ENCODE measurements at places on chromosomes 7 and 10. TPM values are rescaled to one million over a fixed set of nuclear protein-coding genes. Genes with fewer than 3 reads are reported as not detected.

MYPN gene
- not detected for total RNA-seq

ADCY1 gene
- 3.9 TPM for total RNA-seq

IL15RA gene
- total RNA-seq: 36.7 TPM

C10orf67 gene
- 1.6 TPM for total RNA-seq

RARRES2 gene
- total RNA-seq: 259 TPM

CALHM3 gene
- not detected for total RNA-seq

CPN1 gene
- not detected for total RNA-seq

SPDYE16 gene
- total RNA-seq: 0.90 TPM

AKR1C4 gene
- total RNA-seq: not detected

UNCX gene
- not detected for total RNA-seq

STAG3 gene
- 2.3 TPM for total RNA-seq

HOXA1 gene
- 0.75 TPM for total RNA-seq

TMEM273 gene
- 63.1 TPM for total RNA-seq

DNA sequence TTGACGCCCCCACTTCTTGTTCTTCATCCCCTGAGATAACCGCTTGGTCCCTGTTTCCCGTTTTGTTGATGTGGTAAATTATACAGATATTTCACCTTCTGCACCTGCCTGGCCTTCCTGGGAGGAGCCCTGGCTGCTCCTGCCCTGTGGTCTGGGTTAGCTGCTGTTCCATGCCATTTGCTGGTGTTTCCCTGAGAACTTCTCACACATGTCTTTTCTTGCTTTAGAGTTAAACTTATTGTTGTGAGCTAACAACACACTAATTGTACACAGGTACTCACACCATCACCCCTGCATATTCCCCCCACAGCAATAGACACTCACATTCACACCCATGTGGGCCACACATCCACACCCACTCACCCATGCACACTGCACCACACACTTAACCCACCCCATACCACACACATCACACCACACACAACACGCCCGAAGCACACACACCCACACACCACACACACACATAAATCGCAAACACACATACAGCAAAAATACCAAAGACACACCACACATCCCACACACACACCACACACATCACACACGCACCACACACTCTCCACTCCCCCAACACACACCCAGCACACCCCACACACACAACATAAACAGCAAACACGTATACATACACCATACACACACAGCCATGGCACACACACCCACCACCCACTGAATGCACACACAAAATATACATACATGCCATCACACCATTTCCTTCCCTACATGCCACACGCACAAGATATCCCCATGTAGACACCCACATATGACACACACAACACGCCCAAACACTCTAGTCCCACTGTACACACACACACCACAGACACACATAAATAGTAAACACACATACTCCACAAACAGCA is 19.4 kb upstream of the ANTXRL start:
- H3K4me3 ChIP-seq: no peak overlapping the region
- no peaks in the 10 kb centered on the region for H3K4me1 ChIP-seq
- no peak overlapping the region for H3K27ac ChIP-seq
- DNase-seq: no peak
- no peaks in the 10 kb centered on the region for H3K36me3 ChIP-seq

DNA sequence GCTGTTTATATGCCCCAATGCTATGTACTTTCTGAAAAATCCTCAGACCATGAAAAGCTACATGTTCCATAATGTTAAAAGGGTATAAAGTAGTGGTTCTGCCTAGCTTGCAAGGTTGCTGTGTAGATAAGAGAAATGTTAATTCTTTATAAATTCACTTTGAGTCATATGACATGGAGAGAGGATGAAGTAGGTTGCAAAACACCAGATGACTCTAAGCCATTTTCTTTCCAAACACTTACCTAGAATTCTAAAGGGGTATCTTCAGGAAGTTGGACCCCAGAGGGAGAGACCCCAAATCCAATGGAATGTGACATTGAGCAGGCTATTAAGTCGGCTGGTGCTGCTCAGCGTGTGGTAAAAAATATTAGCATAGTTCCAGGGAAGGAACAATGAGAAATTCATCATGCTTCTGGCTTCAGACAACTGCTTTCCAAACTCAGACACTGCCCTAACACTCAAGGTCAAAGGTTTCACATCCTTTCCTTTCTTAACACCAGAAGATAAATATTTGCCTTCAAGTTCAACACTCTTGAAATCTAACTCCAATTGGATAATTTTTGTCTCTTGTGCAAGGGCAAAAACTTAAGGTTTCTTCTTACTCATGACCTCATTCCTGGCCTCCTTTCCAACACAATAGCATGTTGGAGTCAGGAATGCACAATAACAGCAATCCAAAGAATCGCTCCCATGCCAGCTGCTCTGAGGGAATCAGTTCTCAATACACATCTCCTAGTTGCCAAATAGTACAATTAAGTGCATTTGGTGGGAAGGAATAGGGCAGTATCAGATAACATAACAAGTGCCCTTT is 100.7 kb upstream of the AFAP1L2 start:
- H3K36me3 ChIP-seq: no peaks in the 10 kb centered on the region
- H3K27me3 ChIP-seq: no peaks in the 10 kb centered on the region
- H3K27ac ChIP-seq: peak overlapping the region; percentile 0
- no peak overlapping the region for H3K4me3 ChIP-seq
- DNase-seq: no peak

DNA sequence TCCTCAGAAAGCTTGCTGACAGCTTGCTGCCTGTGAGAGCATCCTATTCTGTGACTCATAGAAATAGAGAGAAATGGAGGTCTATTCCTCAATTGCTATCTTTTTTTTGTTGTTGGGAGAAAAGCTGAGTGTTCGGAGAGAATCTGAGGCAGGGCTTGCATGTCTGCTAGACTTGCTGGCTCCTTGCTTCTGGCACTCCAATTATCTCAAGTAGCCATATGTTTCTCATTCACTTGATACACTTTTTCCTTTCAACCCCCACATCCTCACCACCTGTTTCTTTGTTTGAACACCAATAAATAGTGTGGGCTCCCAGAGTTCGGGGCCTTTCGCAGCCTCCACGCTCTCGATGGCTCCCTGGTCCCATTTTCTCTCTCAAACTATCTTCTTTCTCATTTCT is 172.2 kb downstream of the SH2D4B start:
- no peak overlapping the region for H3K4me3 ChIP-seq
- no peaks in the 10 kb centered on the region for H3K36me3 ChIP-seq
- H3K4me1 ChIP-seq: no peaks in the 10 kb centered on the region
- no peak for DNase-seq

- H3K27ac ChIP-seq: no peak overlapping the region
- H3K4me3 ChIP-seq: no peak overlapping the region
- peaks cover 11% of the 10 kb centered on the region for H3K4me1 ChIP-seq
- no peak for DNase-seq
- no peaks in the 10 kb centered on the region for H3K36me3 ChIP-seq
These were observed 4.4 kb downstream of the FUOM start for GRCh38 chr10:133353202-133353959.

GRCh38 chr10:61612009-61612408 is 50.7 kb upstream of the CABCOCO1 start:
- peaks cover 11% of the 10 kb centered on the region for H3K4me1 ChIP-seq
- no peaks in the 10 kb centered on the region for H3K36me3 ChIP-seq
- no peak overlapping the region for H3K27ac ChIP-seq
- no peak for DNase-seq
- no peak overlapping the region for H3K4me3 ChIP-seq

GRCh38 chr7:20013536-20013935 is 203.6 kb downstream of the MACC1 start:
- no peaks in the 10 kb centered on the region for H3K27me3 ChIP-seq
- DNase-seq: no peak
- no peak overlapping the region for H3K27ac ChIP-seq

- H3K4me3 ChIP-seq: no peak overlapping the region
- no peaks in the 10 kb centered on the region for H3K27me3 ChIP-seq
- H3K27ac ChIP-seq: no peak overlapping the region
- peaks cover 16% of the 10 kb centered on the region for H3K4me1 ChIP-seq
- no peak for DNase-seq
These were observed 124.1 kb downstream of the MAD1L1 start for GRCh38 chr7:2108501-2109250.

GRCh38 chr7:69301253-69301652 is 297.0 kb upstream of the AUTS2 start:
- no peaks in the 10 kb centered on the region for H3K4me1 ChIP-seq
- H3K27ac ChIP-seq: no peak overlapping the region
- no peaks in the 10 kb centered on the region for H3K36me3 ChIP-seq
- H3K27me3 ChIP-seq: no peaks in the 10 kb centered on the region
- DNase-seq: no peak

GRCh38 chr10:84770824-84771223 is 442.4 kb downstream of the CCSER2 start:
- no peaks in the 10 kb centered on the region for H3K27me3 ChIP-seq
- H3K4me1 ChIP-seq: no peaks in the 10 kb centered on the region
- no peak overlapping the region for H3K27ac ChIP-seq
- DNase-seq: no peak

- H3K4me3 ChIP-seq: no peak overlapping the region
- no peaks in the 10 kb centered on the region for H3K27me3 ChIP-seq
- H3K4me1 ChIP-seq: no peaks in the 10 kb centered on the region
- DNase-seq: no peak
- H3K36me3 ChIP-seq: no peaks in the 10 kb centered on the region
These were observed 50.5 kb downstream of the MRPL32 start for GRCh38 chr7:42982604-42983115.

DNA sequence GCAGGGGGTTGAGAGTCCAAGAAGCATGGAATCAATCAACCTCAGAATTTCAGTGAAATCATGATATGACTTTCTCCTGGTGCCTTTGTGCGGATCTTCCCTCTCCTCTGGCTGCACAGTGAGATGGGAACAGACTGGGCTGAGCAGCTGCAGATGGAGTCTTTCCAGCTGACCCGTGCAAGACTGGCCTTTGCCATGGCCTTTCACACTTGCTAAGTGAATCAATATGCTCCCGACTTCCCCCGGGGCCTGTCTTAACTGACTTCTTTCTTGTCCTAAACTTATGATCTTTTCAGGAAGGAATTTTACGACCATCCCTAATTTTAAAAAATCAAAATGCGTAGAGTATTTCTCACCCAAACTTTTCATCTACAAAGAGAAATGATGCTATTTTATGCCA is 469.9 kb downstream of the GALNT17 start:
- DNase-seq: no peak
- no peaks in the 10 kb centered on the region for H3K27me3 ChIP-seq
- H3K4me3 ChIP-seq: no peak overlapping the region
- H3K4me1 ChIP-seq: no peaks in the 10 kb centered on the region
- no peak overlapping the region for H3K27ac ChIP-seq

GRCh38 chr10:103231047-103231551 is 14.6 kb upstream of the RPEL1 start:
- H3K4me1 ChIP-seq: peaks cover 10% of the 10 kb centered on the region
- H3K27ac ChIP-seq: peak overlapping the region; percentile 55
- no peaks in the 10 kb centered on the region for H3K36me3 ChIP-seq
- H3K27me3 ChIP-seq: no peaks in the 10 kb centered on the region

GRCh38 chr7:44956157-44956766 is 22.6 kb downstream of the MYO1G start:
- no peak overlapping the region for H3K27ac ChIP-seq
- no peaks in the 10 kb centered on the region for H3K36me3 ChIP-seq
- no peak for DNase-seq
- no peak overlapping the region for H3K4me3 ChIP-seq
- no peaks in the 10 kb centered on the region for H3K4me1 ChIP-seq

GRCh38 chr7:84904561-84904960 is 282.3 kb downstream of the SEMA3D start:
- no peaks in the 10 kb centered on the region for H3K36me3 ChIP-seq
- no peaks in the 10 kb centered on the region for H3K4me1 ChIP-seq
- DNase-seq: no peak
- no peaks in the 10 kb centered on the region for H3K27me3 ChIP-seq

GRCh38 chr7:30915005-30915601 is 3.5 kb downstream of the AQP1 start:
- no peaks in the 10 kb centered on the region for H3K27me3 ChIP-seq
- DNase-seq: no peak
- peak overlapping the region; percentile 81 for H3K27ac ChIP-seq
- H3K4me3 ChIP-seq: peak overlapping the region; percentile 66
- peaks cover 23% of the 10 kb centered on the region for H3K36me3 ChIP-seq

- H3K27ac ChIP-seq: no peak overlapping the region
- no peaks in the 10 kb centered on the region for H3K4me1 ChIP-seq
- H3K4me3 ChIP-seq: no peak overlapping the region
- H3K36me3 ChIP-seq: no peaks in the 10 kb centered on the region
- no peak for DNase-seq
These were observed 136.5 kb downstream of the SFMBT2 start for GRCh38 chr10:7274293-7274692.

DNA sequence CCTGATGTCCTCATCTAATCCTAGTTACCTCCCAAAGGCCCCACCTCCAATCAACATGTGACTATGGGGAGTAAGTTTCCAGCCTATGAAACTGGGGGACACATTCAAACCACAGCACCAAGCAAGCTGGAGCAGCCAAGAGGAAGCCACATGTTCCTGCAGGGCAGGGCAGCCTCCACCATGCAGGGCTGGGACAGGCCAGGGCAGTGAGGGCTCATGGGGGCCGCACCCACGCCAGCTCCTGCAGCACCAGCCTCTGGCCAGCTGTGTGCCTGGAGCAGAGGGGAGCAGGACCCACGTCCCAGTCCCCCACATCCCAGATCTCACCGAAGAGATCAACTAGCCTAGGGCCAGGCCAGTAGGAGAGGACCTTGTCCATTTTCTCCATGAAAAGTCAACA is 85.9 kb upstream of the INSIG1 start:
- DNase-seq: no peak
- H3K27me3 ChIP-seq: peaks cover 21% of the 10 kb centered on the region
- no peak overlapping the region for H3K27ac ChIP-seq
- H3K4me1 ChIP-seq: no peaks in the 10 kb centered on the region
- H3K36me3 ChIP-seq: no peaks in the 10 kb centered on the region
- no peak overlapping the region for H3K4me3 ChIP-seq

- H3K27ac ChIP-seq: no peak overlapping the region
- no peaks in the 10 kb centered on the region for H3K4me1 ChIP-seq
- H3K36me3 ChIP-seq: no peaks in the 10 kb centered on the region
- DNase-seq: no peak
- no peak overlapping the region for H3K4me3 ChIP-seq
These were observed 32.7 kb downstream of the LGI1 start for GRCh38 chr10:93790439-93790838.

DNA sequence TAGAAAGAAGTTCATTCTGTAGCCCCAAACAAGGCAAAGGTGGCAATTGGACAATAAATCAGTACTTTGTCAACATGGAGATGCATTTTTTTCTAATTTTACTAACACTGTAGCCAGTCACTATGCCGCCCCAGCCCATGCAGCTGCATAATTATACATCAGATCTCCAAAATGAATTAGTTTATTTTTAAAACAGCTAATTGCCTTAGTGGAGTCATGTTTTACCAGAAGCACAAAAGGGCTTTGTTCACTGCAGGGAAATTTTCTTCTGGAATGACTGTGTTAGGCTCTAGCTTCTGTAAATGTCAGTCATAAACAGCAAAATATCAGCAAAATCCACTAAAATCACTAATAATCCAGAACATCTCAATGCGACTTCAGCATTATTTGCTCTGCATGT is 20.1 kb upstream of the HDAC9 start:
- no peaks in the 10 kb centered on the region for H3K4me1 ChIP-seq
- H3K27ac ChIP-seq: no peak overlapping the region
- no peaks in the 10 kb centered on the region for H3K27me3 ChIP-seq
- DNase-seq: no peak
- no peaks in the 10 kb centered on the region for H3K36me3 ChIP-seq

GRCh38 chr10:88186335-88186734 is 322.9 kb downstream of the PTEN start:
- H3K36me3 ChIP-seq: no peaks in the 10 kb centered on the region
- no peak for DNase-seq
- no peak overlapping the region for H3K27ac ChIP-seq
- H3K27me3 ChIP-seq: no peaks in the 10 kb centered on the region
- peaks cover 12% of the 10 kb centered on the region for H3K4me1 ChIP-seq
- H3K4me3 ChIP-seq: no peak overlapping the region
